ENCODE measurements at places on chromosomes 3 and 15.

- DNase-seq = no peak
Measured at GRCh38 chr15:39028069-39028468, 463.5 kb upstream of the RASGRP1 start.

- no peak for DNase-seq
Measured at GRCh38 chr3:101154401-101154800, 161.2 kb upstream of the ABI3BP start.

DNA sequence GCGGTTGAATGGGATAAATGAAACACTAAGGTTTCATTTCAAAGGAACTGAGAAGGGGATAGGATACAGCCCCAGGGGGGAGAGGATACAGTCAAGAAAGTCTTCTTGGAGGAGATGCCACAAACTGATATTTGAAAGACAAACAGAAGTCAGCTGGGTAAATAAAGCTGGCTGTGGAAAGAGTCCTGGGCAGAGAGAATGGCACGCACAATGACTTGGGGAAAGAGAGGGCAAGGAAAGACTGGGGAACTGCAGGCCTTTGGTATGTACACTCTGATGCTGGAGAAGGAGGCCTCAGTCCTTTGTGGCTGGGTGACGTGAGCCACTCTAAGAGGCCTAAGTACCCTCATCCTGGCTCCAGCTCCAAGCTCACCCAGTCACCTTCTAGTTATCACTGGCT, 45.2 kb upstream of the LMCD1 start:
- DNase-seq = no peak

DNA sequence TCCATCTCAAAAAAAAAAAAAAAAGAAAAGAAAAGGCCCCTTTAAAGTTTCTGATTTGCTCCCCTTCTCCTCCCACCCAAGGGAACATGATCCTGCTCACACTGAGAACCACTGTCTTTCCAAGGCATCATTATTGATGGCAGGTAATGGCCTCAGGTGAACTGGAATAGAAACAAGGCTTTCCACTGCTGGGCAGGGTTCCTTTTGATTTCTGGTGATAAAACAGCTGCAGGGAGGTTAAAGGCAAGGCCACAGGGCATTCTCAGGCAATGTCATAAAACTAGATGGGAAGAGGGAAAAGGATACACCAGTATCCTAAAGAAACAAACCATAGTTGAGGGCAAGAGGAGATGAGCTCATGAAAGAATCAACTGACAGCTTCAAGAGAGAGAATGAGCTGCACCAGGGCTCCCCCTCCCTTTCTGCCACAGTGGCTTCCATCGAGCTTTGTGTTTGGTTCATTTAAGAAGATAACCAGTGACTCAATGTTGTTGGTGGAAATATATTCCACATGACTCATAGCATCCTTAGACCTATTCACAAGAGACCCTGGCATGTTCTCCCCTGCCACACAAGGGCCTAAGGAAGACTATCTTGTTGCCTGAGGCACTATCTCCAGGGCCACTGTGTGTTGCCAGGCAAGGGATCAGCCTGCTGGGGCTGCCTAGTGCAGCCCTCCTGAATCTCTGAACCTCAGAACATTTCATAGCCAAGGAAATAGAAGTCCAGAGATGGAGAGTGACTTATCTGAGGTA, 86.4 kb downstream of the WDR76 start:
- DNase-seq = no peak

GRCh38 chr15:66611257-66612053, 45.7 kb upstream of the LCTL start:
- DNase-seq = no peak

DNA sequence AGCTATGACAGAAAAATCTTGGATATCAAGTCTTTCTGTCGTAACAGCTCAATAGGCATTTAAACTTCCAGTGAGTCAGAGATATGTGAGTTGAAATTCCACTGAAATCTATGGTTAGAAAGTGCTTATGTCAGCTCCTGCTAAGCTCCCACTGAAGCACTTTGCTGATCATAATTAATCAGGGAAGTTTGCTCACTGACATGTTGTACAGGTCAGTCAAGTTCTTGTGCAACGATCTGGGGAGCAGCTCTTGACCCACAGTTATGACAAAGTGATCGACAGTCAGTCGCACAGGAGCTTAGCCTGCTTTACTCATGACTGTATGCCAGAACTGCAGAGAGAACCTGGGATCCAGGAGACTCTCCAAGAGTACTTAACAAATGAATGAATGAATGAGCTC, 453.5 kb downstream of the SOX2 start:
- DNase-seq = no peak

GRCh38 chr15:99090938-99091337, 13.9 kb upstream of the SYNM start:
- DNase-seq = no peak

- DNase-seq = peak; percentile 95
Measured at GRCh38 chr3:165839296-165840076, 2.3 kb upstream of the BCHE start.

- no peak for DNase-seq
Measured at GRCh38 chr3:122635789-122636188, 44.9 kb upstream of the PARP14 start.

- no peak for DNase-seq
Measured at GRCh38 chr15:56038015-56038414, 44.6 kb upstream of the NEDD4 start.

DNA sequence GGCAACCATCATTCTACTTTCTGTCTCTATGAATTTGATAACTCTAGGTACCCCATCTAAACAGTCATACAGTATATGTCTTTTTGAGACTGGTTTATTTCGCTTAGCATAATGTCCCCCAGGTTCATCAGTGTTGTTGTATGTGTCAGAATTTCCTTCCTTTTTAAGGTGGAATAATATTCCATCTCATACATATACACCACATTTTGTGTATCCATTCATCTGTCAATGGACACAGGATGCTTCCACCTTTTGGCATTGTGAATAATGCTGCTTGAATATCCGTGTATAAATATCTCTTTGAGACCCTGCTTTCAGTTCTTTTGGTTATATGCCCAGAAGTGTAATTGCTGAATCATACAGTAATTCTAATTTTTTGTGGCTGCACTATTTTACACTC, 10.4 kb upstream of the ZFAND6 start:
- no peak for DNase-seq

DNA sequence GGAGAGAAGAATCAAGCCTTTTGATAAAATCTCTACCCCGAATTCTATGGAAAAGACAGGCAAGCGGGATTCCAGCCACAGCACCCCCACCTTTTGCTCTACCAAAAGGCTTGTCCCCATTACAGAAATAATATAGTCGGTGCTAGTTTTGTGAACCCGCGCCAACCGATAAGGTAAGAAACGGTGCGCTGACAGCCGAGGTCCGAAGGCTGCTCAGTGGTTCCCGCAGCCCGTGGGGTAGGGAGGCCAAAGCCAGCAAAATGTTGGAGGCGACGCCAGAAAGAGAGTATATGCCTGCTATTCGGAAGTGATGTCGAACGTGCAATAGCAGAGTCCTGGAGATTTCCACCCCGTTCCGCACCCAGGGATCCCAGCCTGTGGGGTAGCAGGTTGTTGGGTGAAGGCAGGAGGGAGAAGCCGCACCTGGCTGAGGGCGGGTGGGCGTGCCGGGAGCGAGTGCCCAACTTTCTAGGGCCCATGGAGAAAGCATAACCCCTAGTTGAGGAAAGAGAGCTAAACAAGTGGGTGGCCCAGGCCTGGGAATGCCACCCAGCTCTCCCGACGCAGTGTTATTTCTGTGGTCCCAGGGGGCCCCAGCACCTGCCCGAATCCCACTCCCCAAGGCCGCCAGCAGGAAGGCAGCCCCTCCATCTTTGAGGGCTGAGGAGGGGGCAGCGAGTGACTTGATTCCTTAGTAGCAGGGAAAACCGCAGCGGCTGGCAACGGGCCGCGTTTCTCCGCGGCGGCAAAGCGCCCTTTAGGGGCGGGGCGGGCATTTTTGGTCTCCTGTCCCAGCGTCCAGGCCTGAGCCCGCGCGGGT, 7.9 kb upstream of the SOX2 start:
- DNase-seq = no peak

GRCh38 chr15:33722005-33722672, 246.2 kb upstream of the CHRM5 start:
- no peak for DNase-seq

DNA sequence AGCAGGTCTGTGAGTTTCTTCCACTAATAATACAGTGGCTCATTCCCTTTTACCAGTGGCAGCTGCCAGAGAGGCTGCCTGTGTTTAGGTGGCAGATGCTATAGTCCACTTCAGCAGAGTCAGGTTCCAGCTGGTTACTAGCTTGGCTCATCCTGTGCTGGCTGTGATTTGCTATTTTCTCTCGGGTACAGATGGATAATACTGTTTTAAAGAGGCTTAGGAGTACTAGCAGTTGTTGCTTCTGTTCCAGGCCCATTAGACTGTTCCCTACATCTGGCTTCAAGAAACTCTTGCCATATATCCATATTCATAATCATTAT, 41.0 kb downstream of the ZNF609 start:
- no peak for DNase-seq

DNA sequence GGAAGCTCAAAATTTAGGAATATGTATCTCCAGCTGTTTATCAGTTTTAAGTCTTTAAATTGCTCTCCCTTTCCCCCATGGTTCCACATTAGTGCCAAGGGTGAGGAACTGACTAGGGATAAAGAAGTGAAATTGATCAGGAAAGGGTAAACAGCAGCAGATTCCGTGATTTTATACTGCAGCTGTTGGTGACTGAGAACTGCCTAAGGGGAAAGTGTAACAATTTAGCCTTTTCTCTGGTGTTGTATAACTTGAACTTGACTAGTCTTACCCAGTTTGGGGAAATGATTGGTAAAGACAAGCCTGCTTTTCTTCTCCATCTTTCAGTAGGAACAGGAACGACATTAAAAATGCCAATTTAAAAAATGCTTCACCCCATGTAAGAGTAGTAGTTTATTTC, 5.0 kb downstream of the SPRED1 start:
- DNase-seq = no peak

DNA sequence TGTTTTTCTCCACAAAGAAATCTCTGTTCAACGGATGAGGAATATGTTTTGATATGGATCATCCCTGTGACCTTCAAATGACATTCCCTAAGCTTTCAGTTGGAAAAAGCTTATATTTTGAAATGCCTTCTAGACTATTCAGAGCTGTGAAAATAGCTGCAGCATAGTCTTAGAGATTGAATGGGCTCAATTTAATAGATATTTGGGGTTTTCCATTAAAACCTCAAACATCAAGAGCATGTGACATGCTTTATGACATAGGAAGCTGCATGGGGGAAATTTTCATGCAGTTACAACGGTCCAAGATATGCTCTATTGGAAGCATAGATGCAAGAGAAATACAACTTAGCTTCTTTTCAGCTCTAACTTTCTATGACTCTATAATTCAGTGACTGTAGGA, 102.8 kb downstream of the LSAMP start:
- no peak for DNase-seq

GRCh38 chr3:124275412-124275811, 283.5 kb upstream of the ROPN1 start:
- DNase-seq = no peak

- DNase-seq = no peak
Measured at GRCh38 chr3:36823806-36824205, 59.5 kb upstream of the DCLK3 start.

- no peak for DNase-seq
Measured at GRCh38 chr3:65703026-65703425, 335.7 kb downstream of the MAGI1 start.

DNA sequence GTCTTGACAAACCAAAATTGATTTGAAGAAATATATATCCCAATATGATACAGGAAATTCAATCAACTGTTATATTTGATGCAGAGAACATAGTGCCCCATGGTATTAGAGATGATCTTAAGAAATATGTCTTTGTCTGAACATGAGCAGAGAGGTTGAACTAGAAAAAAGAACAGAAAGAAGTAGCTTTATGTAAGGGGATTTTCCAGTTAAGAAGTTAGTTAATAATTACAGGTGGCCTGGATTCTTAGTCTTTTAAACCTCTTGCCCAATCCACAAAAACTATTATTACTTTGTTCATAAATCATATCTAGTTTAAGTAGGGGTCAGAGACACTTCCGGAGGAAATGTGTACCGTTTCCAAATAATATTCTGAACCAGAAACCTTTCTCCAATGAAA, 1186.7 kb upstream of the EPHA6 start:
- DNase-seq = no peak

DNA sequence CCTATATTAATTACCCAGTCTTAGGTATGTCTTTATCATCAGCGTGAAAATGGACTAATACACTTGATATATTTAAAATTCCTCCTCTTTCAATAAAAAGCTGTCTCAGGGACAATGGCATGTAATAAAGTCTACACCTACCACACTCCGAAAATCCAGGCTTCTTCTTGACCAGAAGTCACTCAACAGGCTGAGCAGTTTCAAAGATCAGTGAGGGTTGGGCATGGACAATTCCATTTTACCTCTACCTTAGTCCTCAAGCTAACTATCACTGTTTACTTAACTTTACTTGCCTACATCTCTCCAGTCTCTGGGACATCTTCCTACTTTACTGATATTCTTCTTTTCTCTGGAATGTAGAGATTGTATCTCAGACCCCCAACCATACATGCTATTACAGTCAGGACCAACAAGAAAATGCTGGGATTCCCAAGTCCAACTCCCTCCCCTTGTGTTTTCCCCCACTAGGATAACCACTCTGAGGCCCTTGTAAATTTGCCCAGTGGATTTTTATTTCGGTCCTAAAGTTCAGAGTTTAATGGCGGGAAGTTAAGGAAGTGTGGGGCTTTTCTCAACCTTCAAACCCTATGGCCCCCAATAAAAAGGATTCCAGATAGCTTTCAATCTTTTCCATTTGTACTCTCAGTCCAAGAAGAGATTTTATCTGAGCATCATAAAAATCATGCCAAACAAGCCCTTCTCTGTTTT, 137.1 kb upstream of the TSC22D2 start:
- no peak for DNase-seq

- DNase-seq = no peak
Measured at GRCh38 chr3:102733791-102734563, 299.2 kb downstream of the ZPLD1 start.

DNA sequence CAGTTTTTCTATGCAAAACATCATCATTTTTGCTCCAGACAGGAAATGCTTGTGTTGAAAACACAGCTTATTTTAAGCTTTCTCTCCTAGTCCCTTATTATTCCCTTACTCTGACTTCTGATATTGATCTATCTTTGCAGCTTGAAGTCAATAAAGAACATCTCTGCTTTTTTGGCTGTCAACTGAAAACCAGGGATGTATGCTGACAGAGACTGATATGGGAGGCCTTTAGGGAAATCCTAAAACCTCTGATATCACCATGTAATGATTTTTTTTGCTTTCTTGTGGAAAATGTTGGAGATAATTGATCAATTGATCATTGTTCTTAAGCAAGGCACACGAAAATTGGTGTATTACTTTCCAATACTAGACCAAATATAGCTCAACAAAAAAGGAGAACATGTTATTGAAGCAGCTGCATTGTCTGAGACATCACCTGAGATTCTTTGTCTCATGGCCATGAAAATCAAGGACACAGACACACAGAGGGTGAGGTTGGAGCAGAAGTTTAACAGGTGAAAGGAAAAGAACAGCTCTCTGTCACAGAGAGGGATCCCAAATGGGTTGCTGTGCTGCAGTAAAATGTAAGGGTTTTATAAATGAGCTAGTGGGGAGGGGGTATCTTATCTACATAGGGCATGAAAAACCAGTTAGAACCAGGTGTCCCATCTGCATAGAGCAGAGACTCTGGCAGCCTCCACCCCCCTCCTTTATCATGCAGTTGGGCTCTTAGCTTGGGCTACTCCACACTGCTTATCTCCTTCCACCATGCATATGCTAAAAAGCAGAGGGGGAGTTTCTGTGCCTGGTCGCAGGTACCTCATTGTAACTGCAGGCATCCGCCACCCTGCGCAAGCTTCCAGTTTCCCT, 17.0 kb upstream of the SENP7 start:
- no peak for DNase-seq

Measured in SK-N-MC (cell line).